ENCODE measurements at places on chromosomes 7 and 10.

DNA sequence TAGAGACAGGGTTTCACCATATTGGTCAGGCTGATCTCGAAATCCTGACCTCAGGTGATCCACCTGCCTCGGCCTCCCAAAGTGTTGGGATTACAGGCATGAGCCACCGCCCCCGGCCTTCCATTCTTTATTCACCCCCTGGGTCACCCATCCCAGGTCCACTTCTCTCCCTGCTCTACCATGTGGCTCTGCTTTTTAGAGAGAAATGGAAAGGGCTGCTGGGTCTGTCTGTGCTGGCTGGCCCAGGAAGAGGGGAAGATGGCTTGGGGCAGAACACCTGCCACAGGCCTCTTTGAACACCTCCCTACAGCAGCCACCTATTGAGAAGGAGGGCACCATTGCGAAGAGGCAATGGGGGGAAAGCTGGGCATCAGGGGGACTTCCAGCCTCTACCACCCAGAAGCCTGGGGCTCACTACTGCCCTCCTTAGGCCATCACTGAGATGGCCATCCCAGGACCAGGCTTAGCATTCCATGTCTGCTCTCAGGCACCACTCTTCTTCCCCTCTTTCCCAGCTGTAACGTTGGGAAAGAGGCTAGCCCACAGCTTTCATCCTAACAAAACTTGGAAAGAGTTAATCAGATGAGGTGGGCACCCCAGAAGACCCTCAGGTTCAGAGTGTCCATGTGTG lies 256.3 kb downstream of the GRID1 start:
- DNase-seq: peak; percentile 42

DNA sequence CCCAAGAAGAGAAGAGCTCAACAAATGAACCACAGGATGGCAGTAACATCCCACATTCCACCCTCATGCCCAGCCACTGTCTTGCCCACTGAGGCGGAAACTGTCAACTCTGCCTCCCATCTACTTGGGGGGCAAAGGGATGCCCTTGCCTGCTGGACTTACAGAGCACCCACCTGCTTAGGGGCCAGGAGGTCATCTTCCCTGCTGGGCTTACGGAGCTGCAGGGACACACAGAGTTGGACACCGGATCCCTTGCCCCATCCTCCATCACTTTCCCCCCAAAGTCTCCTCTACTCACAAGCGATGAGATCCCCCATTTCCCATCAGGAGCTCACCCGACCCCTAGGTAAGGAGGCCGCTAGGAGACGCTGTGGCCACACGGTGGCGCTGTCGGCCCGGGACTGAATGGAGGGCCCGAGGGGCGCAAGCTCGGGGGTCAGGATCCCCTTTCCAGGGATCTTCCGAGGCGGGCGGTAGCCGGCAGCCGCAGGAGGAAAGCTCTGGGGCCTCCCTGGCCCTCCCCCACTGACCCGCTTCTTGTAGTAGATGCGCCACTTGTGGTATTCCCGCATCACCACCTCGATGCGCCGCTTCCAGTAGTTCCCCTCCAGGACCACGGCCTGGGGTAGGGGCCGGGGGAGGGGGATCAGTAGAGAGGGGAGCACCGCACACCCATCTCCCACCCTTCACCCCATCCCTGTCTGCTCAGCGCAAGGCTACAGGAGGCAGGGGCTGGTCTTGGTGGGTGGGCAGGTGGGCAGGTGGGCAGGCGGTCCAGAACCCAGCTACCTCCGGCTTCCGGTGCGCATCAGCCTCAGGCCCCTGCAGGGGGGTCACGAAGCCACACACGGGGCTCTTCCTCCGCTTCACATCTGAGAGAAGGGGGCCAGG lies 17.3 kb downstream of the MLXIPL start:
- peak; percentile 80 for DNase-seq

DNA sequence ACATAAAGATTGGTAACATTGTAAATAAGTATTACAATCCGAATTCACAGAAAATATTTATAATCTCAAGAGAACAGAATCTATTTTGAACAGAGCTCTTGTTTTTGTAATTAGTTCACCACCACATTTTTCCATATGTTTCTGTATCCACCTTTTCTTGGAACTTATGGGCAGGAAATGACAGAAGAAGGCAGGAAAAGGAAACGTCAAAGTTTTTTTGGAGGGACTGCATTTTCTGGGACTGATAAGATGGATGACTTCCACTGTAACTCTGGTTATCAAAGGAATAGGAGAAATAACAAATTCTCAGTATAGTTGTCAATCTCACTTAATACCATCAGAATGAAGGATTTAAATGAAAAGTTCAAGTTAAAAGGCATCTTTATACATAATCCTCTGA lies 75.1 kb upstream of the SMNDC1 start:
- DNase-seq: no peak

DNA sequence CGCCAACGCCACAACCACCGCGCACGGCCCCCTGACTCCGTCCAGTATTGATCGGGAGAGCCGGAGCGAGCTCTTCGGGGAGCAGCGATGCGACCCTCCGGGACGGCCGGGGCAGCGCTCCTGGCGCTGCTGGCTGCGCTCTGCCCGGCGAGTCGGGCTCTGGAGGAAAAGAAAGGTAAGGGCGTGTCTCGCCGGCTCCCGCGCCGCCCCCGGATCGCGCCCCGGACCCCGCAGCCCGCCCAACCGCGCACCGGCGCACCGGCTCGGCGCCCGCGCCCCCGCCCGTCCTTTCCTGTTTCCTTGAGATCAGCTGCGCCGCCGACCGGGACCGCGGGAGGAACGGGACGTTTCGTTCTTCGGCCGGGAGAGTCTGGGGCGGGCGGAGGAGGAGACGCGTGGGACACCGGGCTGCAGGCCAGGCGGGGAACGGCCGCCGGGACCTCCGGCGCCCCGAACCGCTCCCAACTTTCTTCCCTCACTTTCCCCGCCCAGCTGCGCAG lies 424 bp downstream of the EGFR start:
- peak; percentile 39 for DNase-seq

GRCh38 chr10:102085336-102085735 lies 20.2 kb downstream of the HPS6 start:
- no peak for DNase-seq

DNA sequence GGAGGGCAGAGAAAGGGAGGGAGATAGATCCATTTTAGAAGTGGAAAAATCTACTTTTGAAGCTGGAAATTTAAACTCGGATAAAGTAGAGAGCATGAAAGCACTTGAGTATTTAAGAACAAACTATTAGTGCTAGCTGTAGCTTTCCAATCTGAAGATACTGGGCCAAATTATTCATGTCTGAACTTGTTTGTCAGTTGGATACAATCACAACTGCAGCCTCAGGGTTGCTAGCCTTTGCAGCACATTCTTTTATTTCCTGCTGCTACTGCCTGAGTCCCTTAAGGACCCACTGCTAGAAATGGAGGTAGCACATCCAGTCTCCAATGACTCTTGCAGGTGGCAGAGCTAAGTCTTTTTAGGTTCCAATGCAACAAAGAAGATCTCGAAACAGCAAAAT lies 8.3 kb upstream of the SLC25A13 start:
- DNase-seq: no peak

GRCh38 chr7:130912082-130912861 lies 178.3 kb upstream of the KLF14 start:
- no peak for DNase-seq

DNA sequence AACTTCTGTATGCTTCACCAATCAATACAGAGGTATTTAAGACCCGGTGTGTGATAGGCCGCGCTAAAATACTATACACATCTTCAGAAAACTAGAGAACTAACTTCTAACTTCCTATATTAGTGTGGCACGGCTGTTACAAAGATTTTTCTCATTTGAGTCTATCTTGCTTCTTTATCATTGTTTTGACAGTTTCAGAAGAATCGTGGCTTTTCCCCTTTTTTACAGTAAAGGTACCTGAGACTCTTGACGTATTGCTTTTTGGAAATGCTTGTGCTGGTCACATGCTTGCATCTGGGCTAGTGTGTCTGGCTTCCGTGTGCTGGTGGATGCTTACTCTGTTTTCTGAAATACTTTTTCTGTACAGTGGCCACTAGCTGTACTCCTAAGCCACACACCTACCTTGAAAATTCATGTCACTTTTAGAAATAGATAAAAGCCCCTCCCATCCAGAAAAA lies 12.7 kb downstream of the IKZF1 start:
- no peak for DNase-seq

GRCh38 chr7:97224316-97224715 lies 106.8 kb downstream of the SDHAF3 start:
- DNase-seq: no peak

- DNase-seq: peak; percentile 85
These were observed 8.0 kb upstream of the BEND7 start for GRCh38 chr10:13536674-13537366.

DNA sequence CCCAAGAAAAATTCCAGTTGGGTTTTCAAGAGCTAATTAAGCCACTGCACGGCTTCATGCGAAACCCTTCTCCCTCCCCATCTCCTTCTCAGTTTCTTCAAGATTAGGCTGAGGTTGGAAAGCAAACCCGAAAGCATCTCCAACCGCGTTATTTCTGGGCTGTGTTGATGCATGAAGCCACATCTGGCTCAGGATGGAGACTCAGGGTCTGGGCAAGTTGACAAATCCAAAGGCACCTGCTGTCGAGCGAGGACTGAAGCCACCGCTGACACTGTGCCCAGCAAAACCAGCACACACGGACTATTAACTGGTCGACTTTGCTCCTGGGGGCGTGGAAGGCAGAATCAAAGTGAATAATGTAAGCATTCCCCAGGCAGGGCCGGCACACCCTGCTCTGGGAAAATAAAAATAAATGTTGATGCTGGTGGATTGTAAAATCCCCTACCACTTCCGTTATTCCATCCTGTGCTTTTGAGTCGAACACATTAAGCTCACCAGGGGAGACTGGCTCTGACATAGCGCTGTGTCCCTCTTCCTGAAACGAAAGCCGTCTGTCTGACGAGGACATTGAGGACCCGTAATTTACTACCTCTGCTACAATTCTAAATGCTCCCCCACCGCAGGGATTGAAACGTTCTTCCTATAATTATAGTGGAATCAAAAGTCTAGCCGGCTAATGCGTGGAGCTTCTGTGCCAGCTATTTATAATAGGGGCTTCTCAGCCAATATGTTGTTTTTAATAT lies 269.8 kb downstream of the ADARB2 start:
- no peak for DNase-seq

- DNase-seq: no peak
These were observed 7.4 kb downstream of the ZNF365 start for GRCh38 chr10:62381385-62382102.

DNA sequence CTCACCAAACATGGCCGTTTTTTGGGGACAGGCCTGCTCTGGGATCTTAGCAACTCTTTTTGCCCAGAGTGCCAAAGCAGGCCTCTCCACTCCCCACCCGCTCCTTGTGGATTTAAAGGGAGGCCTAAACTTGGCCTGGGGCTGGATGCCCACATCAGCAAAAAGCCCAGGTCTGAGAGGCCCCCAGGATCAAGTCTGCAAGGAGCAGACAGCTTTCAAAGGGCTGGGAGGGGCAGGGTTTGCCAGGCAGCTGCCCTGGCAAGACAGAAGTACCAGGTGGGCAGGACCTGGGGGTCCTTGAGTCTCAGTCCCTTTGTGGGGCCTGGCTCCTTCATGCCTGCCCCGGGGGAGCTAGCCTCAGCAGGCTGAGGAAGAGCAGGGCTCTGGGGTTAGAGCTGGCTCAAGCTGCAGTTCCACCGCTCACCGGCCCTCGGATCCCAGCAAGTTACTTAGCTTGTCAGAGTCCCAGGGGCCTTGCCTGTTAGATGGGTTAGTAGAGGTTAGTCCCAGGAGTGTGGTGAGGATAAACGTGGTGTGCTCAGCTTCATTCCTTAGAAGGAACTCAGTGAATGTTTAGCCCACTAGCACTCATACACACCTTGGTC lies 56.2 kb downstream of the ARHGAP22 start:
- no peak for DNase-seq

- no peak for DNase-seq
These were observed 13.2 kb downstream of the AKR1B15 start for GRCh38 chr7:134562136-134562535.

GRCh38 chr7:2296832-2297231 lies 17.4 kb downstream of the SNX8 start:
- no peak for DNase-seq

GRCh38 chr10:71244431-71245419 lies 32.4 kb downstream of the UNC5B start:
- DNase-seq: no peak

DNA sequence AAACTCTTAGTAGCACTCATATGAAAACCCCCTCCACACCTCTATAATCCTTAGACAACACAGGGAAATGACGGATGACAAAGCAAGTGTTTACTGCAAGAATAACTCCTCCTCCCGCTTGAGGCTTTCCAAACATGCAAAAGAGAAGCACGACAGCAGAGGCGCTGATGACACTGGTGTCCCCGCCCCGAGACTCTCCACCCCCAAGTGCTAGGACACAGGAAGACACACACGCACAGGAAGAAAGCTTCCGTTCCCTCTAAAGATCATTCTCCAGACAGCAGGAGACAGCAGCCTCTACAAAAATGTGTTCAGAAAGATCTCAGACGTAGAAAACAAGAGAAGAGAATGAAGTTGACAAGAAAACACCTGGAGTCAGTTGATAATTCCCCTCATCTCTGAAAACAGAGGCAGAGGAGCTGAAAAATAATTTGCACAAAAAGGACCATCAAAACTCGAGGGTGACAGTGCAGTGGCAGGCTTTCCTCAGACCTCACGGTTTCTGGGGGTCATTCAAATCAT lies 90.2 kb downstream of the DLG5 start:
- DNase-seq: no peak

DNA sequence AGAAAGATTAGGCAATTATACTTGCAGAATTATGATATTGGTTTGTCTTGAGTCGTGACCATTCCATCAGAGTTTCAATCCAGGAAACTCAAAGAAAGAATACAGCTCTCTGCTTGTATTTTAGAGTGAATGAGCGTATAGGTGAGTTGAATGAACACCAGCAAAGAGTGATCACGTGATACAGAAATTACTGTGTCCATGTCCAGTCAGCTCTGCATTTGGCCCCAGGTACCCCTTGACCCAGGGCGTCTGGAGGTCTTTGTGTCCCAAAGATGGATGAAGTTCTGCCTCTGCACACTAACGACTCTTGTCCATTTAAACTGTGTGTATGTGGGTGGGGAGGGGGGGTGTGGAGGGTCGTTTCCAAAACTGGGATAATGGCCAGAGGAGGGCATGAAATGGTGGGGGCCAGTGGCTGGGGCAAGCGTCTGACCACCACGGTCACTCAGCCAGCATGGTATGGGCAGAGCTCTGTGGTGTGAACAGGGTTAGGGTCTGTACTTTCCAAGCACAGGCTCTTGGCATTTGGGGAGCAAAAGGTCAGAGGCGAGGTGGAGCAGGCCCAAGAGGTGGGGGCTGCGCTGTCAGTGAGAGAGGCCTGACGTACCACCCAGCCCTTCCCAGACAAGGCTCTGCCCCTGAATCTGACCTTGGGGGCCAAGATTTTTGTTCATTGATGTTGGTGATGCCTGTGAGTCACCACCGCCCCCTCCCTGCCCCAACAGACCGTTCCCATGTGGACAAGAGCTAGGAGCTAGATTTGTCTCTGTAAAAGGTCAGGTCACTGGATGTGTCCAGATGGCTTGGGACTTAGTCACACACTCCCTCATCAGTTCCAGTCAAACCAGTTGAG lies 1.4 kb downstream of the PTPRE start:
- DNase-seq: no peak

- no peak for DNase-seq
These were observed 118.4 kb downstream of the PLPP4 start for GRCh38 chr10:120575411-120575810.

GRCh38 chr10:79981450-79982361 lies 32.8 kb upstream of the SFTPD start:
- no peak for DNase-seq

GRCh38 chr10:78768876-78769275 lies 299.9 kb upstream of the ZMIZ1 start:
- no peak for DNase-seq

All from HEK293T (cell line).